ENCODE measurements at places on chromosomes 4 and X. TPM values are rescaled to one million over a fixed set of nuclear protein-coding genes. Genes with fewer than 3 reads are reported as not detected.

DNA sequence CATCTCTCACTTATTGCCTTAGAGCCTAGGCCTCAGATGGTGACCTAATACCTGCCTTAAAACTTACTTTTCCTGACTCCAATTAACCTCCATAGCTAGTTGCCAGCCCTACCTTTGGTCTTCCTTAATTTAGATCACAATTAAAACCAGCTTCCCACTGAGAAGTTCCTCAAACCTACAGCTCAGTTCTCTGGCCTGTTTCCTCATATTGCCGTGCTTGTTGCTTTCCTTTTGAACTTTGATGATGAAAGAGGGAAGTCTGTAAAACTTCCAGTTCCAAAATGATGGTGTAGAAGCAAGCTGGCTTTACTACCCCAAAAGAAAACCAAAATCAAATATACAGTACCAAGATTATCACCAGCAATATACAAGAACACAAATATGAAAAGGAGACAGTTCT, 28.9 kb upstream of the CAMK2D start:
- DNase-seq: no peak

- no peak for DNase-seq
Observed at GRCh38 chrX:40078489-40079227, 19.1 kb downstream of the BCOR start.

- DNase-seq: peak; percentile 36
Observed at GRCh38 chrX:104913348-104913747, 307.1 kb downstream of the TEX13A start.

GRCh38 chr4:76879731-76880364, 18.1 kb downstream of the SOWAHB start:
- no peak for DNase-seq

GRCh38 chrX:11733614-11734013, 24.4 kb upstream of the MSL3 start:
- no peak for DNase-seq

DNA sequence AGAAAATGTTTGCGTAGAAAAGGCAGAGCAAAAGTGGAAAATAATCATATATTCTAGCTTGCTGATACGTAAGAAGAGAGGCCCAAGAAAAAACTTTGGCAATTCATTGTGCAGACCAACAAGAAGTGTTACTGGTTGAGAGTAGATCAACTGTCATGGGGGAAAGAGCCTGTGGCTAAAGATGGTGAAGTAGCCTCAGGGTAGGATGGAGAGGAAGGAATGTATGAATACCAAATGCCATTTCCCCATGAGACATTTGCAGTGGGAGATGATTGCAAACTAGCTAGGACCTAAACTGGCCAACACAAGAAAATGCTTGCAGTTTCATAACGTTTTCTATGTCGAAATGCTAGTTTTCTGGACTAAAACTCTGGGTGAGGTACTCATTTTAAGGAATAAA, 47.7 kb upstream of the ADGRL3 start:
- no peak for DNase-seq

GRCh38 chr4:37320513-37321235, 76.1 kb downstream of the NWD2 start:
- no peak for DNase-seq

DNA sequence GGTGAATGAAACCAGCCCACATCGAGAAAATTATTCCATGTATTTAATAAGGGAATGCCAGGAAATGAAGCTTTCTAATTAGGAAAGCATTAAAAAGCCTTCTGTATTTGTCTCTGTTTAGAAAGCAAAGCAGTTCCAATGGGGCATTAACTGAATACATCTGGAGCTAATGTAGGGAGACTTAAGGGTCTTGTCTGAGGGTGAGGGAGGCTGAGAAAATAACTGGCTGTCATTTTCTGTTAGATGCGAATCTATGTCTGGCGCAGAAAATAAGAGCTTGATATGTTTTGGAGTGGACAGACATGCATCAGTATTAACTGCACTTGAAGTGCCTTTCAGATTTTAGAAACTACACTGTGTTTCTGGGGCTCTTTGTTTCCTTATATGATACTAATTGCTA, 111.3 kb downstream of the KLHL8 start:
- no peak for DNase-seq

DNA sequence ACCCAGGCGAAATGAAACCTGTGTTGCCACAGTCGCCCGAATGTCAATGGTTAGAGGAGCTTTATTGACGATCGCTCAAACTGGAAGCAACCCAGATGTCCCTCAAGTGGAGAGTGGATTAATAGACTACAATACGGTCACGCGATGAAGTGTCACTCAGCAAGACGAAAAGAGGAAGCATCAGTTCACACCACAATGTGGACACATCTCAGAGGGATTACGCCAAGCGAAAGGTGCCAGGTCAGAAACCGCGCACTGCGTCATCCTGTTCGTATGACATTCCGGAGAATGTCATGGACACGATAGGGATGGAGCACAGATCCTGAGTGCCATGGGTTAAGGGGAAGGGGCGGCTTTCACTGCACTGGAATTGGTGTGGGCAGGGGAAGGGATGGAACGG, 111.7 kb downstream of the HMX1 start:
- no peak for DNase-seq

DNA sequence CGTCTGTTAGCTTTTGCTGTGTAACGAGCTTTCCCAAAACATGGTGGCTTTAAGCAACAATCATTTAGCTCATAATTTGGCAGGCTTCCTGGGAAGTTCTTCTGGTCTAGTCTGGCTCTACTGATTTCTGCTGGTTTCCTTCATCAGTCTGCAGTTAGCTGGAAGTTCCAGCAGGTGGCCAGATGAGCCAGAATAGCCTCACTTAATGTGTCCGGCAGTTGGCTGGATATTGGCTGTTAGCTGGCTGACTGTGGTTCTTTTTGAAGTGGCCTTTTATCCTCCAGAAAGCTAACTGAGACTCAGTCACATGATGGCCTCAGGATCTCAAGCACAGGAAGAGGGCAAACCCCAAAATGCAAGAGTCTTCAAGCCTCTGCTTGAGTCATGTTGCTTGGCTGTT, 34.9 kb downstream of the FTHL17 start:
- DNase-seq: peak; percentile 89

- DNase-seq: peak; percentile 57
Observed at GRCh38 chr4:153594210-153594609, 89.9 kb upstream of the TLR2 start.

GRCh38 chrX:11970578-11971359, 167.5 kb upstream of the FRMPD4 start:
- DNase-seq: no peak

DNA sequence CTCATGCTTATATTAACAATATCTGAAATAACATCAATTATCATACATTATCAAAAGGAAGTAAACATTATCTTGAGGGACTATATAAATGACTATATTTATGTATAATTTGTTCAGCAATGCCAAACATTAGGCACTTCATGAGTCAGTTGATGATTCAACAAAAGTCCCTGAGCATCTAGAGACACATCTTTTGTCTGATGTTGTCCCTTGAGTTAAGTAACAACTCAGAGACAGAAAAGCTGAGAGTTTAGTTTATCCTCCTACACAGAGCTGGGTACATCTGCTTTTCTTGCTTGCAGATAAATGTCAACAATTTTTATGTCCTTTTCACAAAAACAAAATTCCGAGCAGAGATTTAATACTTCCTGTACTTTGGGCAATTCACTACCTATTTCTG, 311.1 kb downstream of the INPP4B start:
- no peak for DNase-seq

DNA sequence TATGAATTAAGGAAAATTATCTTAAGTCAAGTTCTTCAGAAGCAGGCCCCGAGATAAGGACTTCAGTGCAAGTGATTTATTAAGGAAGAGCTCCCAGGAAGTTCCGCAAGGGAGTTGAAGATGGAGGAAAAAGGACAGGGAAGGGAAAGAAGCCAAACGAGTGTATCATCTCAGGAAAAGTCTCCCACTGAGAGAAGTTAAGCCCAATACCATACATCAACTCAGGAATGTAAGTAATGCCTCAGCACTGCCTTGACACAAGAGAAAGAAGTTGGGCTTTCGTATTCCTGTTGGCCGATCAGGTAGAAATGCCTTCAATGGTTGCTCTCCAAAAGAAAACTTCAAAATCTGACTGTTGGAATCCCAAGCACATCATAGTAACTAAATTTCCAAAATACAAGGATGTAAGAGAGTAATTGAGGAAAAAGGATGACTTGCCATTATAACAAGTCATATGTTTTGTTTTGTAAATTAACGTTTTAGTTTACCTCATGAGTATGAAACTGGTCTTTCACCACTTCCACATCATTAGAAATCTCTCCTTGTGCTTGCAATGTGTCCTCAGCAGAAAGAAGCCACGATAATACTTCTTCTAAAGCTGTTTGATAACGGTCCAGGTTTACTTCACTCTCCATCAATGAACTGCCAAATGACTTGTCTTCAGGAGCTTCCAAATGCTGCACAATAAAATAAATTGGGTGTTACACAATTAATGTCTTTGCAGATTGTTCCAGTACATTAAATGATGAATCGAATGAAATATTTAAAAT, 566.7 kb downstream of the DMD start:
- DNase-seq: no peak

DNA sequence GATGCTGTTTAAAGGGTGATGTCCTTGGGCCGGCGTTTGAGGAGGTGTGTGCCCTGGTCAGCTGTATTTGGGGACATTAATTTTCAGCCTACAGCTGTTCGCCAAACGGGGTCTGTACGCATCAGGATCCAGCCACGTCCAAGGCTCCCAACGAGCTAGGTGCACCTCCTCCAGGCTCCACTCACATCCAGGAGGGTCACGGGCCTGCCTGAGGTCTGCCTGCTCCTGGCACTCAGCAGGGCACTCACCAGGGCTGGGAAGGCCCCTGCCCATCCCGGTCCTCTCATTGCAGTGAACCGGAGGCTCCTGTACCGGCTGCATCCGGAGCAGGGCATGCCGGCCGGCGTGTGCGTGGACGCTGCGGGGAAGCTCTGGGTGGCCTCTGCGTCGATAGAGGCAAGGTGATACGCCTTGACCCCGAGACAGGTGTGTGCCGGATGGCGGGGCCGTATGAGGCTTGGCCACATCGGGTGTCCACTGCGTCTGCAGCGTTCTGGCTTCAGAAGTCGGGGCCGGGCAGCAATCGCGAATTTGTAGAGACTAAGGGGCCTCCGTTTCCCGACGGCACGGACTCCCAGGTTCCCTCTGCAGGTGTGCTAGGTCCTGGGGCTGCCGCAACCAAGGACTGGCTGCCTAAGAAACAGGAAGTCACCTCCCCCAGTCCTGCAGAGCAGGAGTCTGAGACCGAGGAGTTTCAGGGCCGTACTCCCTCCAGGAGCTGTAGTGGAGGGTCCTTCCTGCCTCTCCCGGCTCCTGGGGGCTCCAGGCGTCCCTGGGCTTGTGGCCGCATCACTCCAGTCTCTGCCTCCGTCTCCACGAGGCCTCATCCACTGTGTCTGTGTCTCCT, 27.5 kb upstream of the PLCXD1 start:
- DNase-seq: no peak

DNA sequence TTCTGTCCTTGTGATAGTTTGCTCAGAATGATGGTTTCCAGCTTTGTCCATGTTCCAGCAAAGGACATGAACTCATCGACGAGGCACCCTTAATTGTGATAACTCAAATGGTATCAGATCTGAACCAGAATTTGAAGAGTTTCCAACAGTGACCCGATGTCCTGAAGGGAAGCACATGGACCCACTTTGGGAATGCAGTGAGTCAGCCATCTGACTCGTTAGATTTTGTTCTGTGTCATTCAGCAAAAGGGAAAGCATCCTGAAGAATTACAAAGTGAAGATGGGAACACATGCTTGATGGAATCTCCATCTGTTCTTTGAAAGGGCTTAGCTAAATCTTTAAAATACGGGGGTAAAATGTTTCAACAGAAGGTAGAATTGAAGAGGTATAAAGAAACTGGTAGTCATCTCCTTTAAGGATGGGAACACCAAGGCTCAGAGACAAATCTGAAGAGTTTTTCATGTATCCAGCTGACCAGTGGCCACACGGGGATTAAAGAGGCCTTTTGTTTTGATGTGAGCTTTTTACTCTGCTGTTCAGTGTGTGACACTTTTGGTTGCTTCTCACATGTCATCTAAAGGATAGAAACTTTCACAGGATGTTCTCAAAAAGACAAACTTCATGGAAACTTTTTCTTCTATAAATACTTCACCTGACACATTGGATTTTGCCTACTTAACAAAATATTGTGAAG, 393.8 kb downstream of the INPP4B start:
- DNase-seq: peak; percentile 80

Gene OPRPN
- total RNA-seq: not detected

Gene EGF
- total RNA-seq: 1.4 TPM

Gene MAGEA6
- total RNA-seq: 187 TPM

Gene MAGEA12
- 153 TPM for total RNA-seq

Gene AFF2
- 0.05 TPM for total RNA-seq

Gene MAGEB17
- not detected for total RNA-seq

Gene PNMA5
- not detected for total RNA-seq

Gene BEND4
- not detected for total RNA-seq

Gene TRIM60
- total RNA-seq: not detected

Gene CLDN34
- total RNA-seq: not detected
